ENCODE measurements at places on chromosomes 5 and 9.

DNA sequence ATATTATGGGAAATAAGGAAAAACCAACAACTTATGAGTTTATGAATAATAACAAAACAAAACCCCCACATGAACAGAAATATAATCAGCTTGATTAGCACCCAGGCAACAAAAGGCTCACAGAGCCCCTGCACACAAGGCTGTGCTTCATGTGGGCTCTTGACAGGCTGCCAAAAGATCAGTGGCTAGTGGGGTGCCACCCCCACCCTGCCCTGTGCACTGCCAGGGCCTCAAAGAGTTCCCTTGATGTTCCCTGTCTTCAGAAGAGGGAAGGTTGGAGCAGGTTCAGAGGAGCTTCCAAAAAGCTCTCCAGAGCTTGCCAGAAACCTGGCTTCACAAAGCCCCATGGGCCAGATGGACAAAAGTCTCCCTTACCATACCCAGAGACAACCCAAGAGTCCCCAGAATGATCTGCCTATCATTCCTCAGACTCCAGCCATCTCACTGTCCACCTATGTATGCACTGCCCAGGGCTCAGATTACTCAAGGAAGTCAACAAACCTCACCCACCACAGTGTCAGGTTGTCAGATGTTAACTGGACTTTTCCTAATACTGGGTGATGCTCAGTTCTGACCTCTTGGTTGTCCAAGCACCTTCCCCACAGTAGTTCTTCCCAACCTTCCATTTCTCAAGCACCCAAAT is 87.5 kb downstream of the SIL1 start:
- DNase-seq, result no peak

GRCh38 chr5:177595991-177596774 is 3.7 kb upstream of the B4GALT7 start:
- DNase-seq, result no peak

DNA sequence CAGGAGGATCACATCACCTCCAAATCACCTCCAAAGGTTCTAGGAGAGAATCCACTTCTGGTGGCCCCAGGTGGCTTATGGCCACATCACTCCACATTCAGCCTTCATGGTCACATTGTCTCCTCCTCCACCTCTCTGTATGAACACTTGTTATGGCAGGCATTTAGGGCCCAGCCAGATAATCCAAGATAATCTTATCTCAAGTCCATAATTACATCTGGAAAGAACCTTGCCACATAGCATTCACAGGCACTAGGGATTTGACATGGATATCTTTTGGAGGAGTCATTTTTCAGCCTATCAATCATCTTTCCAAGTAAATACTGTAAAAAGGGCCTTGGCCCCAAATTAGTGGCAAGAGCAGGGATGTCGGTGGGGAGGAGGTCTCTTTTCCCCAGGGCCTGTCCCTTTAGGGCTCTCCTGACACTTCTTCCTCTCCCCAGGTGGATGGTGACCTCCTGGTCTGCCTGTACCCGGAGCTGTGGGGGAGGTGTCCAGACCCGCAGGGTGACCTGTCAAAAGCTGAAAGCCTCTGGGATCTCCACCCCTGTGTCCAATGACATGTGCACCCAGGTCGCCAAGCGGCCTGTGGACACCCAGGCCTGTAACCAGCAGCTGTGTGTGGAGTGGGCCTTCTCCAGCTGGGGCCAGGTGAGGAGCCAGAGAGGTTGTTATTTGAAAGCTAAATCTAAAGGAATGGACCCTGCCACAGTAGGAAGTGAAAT is 140.9 kb downstream of the SAXO1 start:
- DNase-seq, result no peak

DNA sequence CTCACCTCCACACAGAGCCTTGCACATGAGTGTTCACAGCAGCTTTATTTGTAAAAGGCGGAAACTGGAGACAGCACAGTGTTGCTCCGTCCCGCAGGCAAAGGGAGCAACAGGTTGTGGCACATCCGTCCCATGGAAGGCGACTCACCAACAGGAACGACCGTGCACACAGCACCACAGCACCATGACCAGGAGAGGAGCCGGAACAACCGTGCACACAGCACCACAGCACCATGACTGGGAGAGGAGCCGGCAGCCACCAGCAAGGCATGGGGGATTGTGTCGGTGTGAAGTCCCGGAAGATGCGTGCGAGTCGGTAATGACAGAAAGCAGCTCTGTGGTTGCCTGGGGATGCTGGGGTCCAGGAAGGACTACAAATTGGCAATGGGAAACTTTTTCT is 158.5 kb downstream of the C9orf50 start:
- DNase-seq, result no peak

GRCh38 chr9:86943201-86944113 is 3.8 kb downstream of the GAS1 start:
- peak; percentile 90 for DNase-seq

Measured in cardiac fibroblast (primary cell).